Stimulated activated CD4-positive, alpha-beta T cell treated with anti-CD3 and anti-CD28 coated beads, Interleukin-12 subunit alpha, Interleukin-12 subunit beta, amount 100 ng/mL, for 4 hours (primary cell): ENCODE measurements at places on chromosomes 11 and 22.
A peak's percentile ranks its signal among the peaks of the same experiment; 100 is the strongest.

DNA sequence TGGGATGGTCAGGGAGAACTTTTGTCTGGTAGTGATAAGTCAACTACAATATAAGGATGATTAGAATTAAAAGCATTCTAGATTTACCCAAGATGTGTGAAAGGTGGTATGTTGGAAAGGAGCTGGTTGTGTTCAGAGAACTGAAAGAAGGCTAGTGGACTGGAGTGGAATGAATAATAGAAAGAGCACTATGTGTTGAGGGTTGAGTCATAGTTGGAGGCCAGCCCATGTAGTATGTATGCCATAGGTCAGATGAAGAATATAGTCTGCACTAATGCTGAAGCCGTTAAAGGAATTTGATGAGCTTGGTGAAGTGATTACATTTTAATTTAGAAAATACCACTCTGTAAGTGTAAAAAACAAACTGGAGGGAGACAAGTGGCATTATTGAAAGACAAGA is 514.1 kb downstream of the CNTN5 start:
- DNase-seq: no peak

DNA sequence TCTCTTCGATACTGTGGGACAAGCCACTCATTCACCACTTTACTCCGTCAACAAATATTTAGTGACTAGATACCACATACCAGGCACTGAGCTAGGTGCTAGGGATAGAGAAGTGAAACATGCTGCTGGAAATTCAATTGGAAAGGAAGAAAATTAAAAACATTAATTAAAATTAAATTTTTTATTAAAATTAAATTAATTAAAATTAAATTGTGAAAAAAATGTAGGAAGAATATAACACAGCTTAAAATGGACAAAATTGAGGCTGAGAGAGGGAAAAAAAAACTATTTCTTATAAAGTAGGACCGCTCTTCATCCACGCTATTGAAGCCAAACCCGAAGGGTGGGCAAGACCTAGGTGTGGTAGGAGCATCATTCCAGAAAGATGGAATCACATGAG is 23.6 kb upstream of the LRRC55 start:
- DNase-seq: no peak

DNA sequence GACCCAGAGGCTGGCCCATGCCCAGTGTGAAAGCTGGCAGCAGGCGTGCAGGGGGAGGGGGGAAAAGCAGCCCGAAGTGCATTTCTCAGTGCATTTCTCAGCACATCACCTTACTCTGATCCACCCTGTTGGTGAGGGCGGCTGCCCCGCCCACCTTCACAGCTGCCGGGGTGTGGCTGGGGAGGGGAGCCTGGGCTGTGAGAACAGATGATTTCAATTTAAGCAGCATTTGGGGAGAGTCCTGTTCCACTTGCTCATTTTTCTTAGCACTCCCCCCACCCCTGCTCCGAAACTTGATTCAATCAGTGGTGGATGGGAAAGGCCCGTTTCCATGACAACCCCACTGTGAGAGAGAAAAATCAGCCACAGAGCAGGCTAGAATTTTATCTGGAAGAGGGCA is 84.8 kb downstream of the SNX19 start:
- no peak for DNase-seq

DNA sequence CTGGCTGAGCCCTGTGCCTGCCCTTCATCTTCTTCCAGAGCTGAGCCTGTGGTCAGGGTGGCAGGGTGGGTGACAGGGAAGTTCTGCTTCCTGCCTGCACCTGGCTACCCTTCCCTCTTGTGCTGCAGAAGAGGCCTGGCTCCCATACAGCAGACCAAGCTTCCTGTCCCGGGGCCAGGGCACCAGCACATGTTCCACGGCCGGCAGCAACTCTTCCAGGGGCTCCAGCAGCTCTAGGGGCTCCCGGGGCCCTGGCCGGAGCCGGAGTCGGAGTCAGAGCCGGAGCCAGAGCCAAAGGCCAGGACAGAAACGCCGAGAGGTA is 15.0 kb downstream of the ROBO3 start:
- no peak for DNase-seq

DNA sequence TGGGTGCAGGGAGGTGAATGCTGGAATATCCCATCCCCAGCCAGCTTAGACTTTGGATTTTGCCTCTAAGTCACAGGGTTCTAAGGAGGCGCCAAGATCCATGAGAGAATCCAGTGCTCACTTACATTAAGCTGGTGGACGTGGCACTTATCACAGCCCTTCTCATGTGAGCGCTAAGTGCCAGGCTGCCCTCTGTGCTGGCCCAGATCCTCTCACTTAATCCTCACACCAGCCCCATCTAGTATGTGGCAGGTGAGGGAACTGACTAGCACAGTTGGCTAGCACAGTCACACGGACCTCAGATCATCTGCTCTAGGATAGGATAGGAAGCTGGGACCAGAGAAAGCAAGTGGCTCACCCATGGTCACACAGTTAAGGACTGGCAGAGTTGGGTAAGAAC is 3.6 kb downstream of the HMOX1 start:
- DNase-seq: no peak

- no peak for DNase-seq
These were observed 11.0 kb downstream of the TKFC start for GRCh38 chr11:61343792-61344745.

DNA sequence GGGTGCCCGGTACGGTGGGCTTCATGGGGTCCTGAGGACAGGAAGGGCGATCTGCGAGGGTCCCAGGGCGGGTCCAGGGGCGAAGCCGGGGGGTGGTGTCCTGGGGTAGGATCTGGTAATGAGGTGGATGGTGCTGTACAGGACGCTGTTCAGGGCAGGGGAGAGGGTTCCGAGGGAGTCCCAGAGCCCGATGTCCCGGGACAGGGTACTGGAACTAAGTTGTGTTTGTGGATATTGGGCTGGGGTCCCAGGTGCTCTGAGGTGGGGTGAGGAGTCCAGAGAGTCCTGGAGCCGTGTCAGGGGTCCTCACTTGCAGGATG is 426 bp downstream of the LZTR1 start:
- DNase-seq: no peak

GRCh38 chr22:26939466-26939865 is 282.1 kb downstream of the MIAT start:
- DNase-seq: no peak

GRCh38 chr22:31893460-31893859 is 50.9 kb upstream of the YWHAH start:
- DNase-seq: no peak

DNA sequence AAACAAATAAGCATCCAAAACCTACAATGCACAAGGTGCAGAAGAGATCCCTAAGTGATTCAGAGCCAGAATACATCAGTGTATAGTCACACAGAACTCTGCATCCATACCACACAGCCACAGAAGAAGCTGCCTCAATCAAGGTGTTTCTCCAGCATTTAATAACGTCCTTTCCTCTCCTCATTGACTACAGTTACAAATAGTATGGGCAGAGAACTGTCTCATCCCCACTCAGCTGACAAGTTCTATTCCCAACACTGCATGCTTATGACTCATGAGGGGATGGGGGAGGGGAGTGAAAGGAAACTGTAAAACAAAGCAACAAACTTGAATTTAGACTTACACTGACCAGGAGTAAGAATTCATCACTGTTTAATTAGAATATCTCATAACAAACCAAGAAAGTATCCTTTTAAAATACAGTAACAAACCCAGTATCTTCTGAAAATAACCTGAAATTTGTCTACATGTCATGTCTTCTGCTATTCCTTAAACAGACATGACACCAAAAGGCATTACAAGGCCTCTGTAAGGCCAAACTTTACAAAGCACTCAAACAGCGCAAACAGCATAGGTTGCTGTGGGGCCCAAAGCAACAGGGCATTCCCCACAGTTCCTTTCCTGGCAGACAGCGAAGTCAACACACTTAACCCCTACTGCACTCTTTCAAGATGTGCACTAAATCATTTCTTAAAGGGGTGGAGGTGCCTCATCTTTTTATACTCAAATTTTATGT is 29.3 kb downstream of the CELF1 start:
- DNase-seq: no peak

DNA sequence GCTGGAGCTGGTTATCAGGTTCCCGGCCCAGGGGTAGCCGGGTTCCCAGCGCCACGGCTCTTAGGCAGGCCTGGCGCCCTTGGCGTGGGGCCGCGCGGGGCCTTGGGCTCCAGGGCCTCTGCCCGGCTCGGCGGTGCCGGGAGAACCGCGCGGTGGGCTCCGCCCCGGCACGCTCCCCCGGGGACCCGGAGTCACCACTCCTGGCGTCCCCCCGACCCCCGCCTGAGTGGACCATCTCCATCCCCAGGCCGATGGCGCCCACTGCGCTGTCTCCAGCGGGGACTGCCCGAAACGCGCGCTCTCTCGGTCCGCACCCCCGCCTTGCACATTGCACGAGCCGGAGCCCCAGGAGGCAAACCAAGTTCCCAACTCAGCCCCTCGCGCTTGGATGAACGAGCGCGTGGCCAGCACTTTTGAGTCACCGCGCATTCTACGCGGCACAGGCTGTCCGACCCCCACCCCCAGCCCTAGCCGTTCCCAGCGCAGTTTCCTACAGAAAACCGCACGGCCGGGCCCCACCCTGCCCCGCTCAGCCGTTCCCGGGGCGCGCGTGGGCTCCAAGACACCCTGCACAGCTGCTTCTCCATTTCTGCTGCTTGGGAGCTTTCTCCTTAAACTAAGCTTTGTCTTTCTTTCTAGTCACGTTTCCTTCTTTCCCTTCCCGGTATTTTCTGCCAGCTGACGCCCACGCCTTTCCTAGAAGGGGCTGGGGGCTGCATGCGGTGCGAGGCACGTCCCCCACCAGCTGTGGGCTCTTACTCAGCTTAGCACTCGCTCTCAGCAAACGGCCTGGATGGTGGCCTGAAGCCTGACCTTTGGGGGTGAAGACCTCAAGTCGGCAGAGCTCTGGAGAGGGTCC is 650 bp upstream of the CHID1 start:
- DNase-seq: peak; percentile 46
